ENCODE measurements at places on chromosomes 7 and 10.
A peak's percentile ranks its signal among the peaks of the same experiment; 100 is the strongest.

GRCh38 chr7:152477079-152477478, 41.3 kb upstream of the KMT2C start:
- DNase-seq, result no peak

GRCh38 chr7:6551016-6551511, at the start of gene GRID2IP:
GRID2IP (minus strand) TSS chr7:6551461; CDS start chr7:6551436, 25 bp downstream.
- DNase-seq, result no peak

GRCh38 chr10:27687326-27687725, 58.3 kb downstream of the MKX start:
- no peak for DNase-seq

DNA sequence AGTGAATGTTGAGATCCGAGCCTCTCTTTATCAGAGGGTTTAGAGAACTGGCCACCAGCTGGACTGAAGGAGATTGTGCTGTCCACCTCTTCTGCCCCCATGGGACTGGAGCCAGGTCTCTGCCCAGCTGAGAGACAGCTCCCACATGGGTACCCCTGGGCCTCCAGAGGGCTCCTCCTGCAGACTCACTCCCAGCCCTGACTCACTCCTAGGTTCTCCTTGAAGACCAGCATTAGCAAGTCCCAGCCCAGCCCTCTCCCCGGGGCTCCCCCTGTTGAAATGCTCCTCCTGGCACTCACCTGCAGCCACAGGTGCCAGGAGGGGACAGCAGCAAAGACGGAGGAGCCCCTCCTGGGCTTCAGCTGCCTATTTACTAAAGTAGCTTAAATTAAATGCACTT, 126.9 kb downstream of the CXCL12 start:
- DNase-seq, result no peak

DNA sequence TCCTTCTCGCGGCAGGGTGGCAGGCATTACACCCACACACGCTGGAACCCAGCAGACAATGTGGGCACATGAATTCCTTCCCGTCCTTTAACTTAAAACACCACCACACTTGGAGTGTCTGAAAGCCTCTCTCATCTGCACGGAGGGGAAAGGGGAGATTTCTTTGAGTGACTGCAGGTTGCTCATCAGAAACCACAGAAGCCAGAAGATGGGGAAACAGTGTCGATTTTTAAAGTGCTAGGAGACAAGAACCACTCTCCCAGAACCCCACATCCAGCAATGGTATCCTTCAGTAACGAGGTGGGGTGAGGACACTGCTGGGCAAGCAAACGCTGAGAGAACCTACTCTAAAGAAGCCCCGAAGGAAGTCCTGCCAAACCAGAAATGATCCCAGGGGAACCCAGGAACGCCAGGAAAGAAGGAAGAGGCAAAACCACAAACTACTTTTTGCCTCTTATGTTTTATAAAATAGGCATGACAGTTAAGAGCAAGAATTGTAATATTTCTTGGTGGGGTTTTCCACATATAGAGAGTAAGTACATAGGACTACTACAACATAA, 254.3 kb downstream of the ELFN1 start:
- no peak for DNase-seq

GRCh38 chr10:86397120-86397519, 30.5 kb upstream of the GRID1 start:
- no peak for DNase-seq

GRCh38 chr10:73908853-73909539, 1.9 kb upstream of the PLAU start:
- peak; percentile 45 for DNase-seq

GRCh38 chr10:90229486-90229885, 528.1 kb downstream of the KIF20B start:
- DNase-seq, result no peak

- DNase-seq, result no peak
Measured at GRCh38 chr7:21538936-21539495, 3.8 kb upstream of the DNAH11 start.

- DNase-seq, result no peak
Measured at GRCh38 chr10:5723692-5724091, 39.1 kb downstream of the TASOR2 start.

DNA sequence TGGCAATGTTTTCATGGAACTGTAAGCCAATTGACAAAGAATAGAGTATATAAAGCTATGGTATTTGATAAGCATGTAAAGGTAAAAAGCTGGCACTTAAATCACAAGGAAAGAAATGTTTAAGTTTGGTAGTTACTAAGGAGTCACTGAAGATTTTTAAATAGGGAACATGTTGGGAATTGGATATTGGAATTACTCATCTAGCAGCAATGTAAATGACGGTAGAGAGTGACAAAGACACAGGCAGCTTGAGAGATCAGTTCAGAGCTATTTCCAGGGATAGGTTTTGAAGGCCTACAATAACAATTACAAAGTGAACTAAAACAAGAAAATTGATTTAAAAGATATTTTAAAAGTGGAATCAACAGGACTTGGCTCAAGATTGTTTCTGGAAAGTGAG, 36.8 kb downstream of the SP8 start:
- no peak for DNase-seq

GRCh38 chr7:101535351-101535751, 93.7 kb downstream of the MYL10 start:
- no peak for DNase-seq

GRCh38 chr7:49597805-49598204, 175.6 kb upstream of the VWC2 start:
- no peak for DNase-seq

GRCh38 chr10:6924166-6924565, 344.1 kb upstream of the PRKCQ start:
- no peak for DNase-seq

DNA sequence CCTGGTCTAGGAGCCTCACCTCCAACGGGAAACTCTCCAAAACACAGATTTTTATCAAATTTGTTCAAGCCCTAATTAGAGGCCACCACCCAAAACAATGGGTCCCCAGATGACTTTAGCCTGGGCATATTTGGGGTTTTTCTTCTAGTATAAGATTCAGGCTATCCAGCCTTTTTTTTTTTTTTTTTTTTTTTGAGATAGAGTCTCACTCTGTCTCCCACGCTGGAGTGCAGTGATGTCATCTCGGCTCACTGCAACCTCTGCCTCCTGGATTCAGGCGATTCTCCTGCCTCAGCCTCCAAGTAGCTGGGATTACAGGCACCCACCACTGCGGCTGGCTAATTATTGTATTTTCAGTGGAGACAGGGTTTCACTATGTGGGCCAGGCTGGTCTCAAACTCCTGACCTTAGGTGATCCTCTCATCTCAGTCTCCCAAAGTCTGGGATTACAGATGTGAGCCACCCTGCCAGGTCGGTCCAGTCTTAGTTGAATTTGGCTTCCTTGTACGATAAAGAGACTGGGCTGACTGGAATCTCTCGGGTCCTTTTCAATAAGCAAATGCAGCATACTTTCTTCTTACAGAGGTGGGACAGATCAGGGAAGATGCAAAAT, 91.4 kb upstream of the KLF6 start:
- DNase-seq, result no peak

- DNase-seq, result no peak
Measured at GRCh38 chr10:693506-693905, 4.0 kb upstream of the DIP2C start.

DNA sequence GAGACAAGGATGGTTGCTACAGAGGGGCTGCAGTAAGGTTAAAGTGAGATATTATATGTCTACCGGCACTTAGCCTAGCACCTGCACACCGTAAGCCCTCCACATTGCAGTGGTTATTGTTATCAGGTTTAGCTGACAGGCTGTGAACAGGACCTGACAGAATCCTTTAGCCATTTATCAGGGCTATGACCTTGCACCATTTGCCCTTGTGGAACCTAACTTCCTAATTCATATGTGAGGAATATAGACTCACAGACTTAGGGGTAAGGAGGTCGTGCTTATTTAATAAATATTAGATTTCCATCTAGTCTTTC, 10.1 kb downstream of the NCOA4 start:
- no peak for DNase-seq

- no peak for DNase-seq
Measured at GRCh38 chr10:43968961-43969360, 320.3 kb upstream of the ZNF32 start.

GRCh38 chr7:90999989-91000979, 263.9 kb upstream of the FZD1 start:
- no peak for DNase-seq

- DNase-seq, result no peak
Measured at GRCh38 chr10:19488592-19489280, 327.5 kb upstream of the PLXDC2 start.

GRCh38 chr7:35316549-35316948, 62.6 kb upstream of the TBX20 start:
- no peak for DNase-seq

- no peak for DNase-seq
Measured at GRCh38 chr10:35442592-35442991, 106.3 kb downstream of the CCNY start.

GRCh38 chr10:11017570-11018431, at the start of gene CELF2:
CELF2 (plus strand) TSS chr10:11017872; CDS start chr10:11018090, 218 bp downstream.
- no peak for DNase-seq

DNA sequence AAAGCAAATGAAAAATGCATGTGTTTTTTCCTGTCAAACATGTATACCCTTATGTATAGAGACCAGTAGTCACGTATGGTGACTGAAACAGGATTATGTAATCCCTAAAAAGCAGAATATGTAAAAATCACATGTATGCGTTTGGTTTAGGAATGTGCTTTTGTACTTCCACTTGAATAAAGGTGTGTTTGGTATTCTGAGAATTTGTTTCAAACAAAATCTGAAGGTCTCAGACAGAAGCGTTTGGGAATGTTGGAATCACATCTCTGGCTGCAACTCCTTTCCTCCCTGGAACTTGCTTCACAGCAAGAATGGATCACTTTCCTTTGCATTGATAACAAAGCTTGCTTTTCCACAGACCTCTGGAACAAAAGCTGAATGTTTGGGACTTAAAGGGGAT, 17.8 kb downstream of the ZNF655 start:
- DNase-seq, result no peak

DNA sequence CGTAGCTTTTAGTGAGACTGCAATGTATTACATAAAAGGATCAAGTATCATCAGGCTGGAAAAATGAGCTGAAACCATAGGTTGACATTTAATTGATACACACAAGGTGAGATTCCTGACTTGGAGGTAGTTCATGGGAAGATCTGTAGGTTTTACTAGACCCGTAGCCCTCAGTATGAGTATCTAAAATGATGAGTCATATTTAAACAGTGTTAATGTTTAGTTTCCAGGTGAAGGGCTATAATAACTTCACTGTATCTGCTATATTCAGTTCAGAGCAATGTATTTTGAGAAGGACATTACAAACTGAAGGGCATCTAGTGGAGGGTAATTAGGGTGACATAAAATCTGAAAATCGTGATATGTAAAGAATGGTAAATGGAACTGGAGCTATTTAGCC, 35.0 kb downstream of the ENTPD1 start:
- DNase-seq, result no peak

GRCh38 chr10:112022196-112022595, 161.4 kb downstream of the GPAM start:
- DNase-seq, result no peak

DNA sequence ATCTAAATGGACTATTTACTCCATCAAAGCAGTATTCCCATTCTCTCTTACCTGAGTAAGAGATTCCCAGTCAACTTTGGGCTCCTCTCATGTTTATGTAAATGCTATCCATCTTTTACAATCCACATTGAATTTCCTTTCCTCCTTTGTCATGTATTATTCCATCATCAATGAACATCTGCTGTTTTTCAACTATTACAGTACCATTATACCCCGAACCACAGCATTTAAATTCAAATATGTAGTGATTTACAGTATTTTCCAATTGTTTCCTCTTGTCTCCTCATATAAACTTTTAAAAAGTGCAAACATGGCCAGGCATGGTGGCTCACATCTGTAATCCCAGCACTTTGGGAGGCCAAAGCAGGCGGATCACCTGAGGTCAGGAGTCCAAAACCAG, 20.3 kb downstream of the PCLO start:
- DNase-seq, result no peak

DNA sequence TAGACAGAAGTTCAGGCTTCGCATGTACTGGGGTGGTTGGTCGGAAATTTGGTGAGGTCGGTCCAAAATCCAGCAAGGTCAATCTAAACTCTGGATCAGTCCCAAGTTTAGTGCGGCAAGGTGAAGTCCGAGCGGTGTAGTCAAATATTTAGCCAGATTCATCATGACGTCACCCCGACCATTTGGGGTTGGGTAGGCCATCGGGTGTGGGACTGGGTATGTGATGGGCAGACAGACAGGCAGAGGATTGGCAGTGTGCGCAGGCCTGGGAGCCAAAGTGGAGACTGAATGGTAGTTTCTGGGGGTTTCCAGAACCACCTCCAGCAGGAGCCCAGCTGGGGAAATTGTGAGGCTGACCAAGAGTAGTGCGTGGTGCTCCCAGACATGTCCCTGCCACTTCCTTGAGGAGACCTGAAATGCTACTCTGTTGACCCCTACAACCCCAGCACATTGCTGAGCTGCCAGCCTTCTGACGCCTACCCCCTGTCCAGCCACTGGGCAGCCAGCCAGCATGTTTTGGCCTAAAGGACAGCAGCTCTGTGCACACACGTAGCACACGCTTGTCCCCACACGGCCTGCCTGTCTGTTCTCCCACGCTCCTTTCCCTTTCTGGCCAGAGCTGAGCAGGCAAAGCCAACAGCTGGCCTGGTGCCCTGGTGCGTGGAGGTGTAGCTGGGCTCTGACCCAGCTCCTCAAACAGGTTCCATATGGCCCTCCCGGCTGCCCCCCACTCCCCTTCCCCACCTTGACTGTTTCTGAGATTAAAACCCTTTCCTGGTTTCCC, 55.9 kb downstream of the FAM241B start:
- DNase-seq, result no peak

DNA sequence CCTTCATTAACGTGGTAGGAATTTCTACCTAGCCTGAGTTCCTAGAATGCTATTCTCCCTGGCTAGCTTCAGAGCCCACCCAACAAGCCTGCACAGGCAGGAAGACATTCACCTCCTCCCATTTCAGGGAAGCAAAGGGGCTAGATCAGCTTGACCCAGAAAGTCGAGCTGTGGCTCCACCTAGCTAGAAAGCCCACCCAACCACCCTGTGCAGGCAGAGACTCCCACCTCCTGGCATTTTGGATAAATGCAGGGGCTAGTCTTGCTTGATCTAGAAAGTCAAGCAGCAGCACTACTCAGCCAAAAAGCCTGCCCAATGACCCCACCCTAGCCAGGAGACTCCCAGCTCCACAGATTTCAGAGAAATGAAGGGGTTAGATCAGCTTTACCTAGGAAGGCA, 479.5 kb downstream of the SDK1 start:
- DNase-seq, result no peak

GRCh38 chr7:41437257-41438196, 265.4 kb downstream of the INHBA start:
- no peak for DNase-seq

DNA sequence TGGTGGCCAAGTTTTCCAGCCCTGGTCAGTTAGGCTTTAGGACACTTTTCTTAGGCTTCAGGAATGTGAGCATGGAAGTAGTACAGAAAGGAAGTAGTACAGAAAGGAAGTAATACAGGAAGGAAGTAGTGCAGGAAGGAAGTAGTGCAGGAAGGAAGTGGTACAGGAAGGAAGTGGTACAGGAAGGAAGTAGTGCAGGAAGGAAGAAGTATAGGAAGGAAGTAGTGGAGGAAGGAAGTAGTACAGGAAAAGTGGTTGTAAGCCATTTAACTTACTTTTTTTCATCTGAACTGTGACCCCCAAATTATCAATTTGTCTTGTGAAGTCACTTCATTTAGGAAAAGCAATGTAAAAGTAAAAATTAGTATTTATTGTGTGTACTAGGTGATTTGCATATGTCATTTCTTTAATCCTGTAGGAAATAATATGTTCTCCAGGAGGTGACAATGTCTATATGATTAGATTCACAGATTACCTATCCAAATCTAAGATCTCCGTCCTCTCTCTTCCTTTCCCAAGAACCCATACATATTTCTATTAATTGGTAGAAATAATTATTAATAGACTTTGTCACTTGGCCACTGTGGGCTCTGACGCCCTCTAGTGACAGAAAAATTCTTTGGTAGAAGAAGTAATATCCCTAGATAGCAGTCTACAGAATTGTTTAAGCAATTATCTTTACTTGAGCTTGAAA, 3.9 kb upstream of the FAS start:
- no peak for DNase-seq
